Stimulated activated CD4-positive, alpha-beta T cell treated with anti-CD3 and anti-CD28 coated beads, Interleukin-15, amount 100 ng/mL, for 1 hour (primary cell): ENCODE measurements at places on chromosomes 13 and 19.

GRCh38 chr19:47714339-47714738, 1.1 kb downstream of the EHD2 start:
- DNase-seq, result no peak

- no peak for DNase-seq
Observed at GRCh38 chr13:20395061-20395916, 130.4 kb downstream of the CRYL1 start.

DNA sequence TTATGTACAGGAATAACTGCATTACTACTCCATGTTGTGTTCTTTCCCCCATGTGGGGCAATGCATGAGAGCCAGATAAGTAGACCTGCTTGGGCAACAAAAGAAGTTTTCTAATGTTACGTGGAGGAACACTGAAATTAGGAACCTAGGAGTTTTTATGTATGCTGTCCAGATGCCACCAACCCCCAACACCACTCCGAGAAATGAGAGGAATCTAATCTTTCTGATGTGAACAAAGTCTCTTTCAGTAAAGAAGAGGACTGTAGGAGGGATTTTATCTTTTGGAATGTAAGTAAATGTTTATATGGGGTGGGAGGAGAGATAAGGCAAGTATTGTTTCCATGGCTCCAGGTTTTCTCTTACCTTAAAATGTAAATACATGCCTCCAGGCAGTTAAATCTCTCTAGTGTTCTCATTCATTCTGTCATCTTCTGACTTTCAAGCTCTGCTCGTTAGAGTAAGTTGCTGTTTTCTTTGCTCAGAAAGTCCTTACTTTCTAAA, 820.6 kb downstream of the PCDH17 start:
- no peak for DNase-seq

- no peak for DNase-seq
Observed at GRCh38 chr13:48542581-48543341, 9.9 kb upstream of the RCBTB2 start.

DNA sequence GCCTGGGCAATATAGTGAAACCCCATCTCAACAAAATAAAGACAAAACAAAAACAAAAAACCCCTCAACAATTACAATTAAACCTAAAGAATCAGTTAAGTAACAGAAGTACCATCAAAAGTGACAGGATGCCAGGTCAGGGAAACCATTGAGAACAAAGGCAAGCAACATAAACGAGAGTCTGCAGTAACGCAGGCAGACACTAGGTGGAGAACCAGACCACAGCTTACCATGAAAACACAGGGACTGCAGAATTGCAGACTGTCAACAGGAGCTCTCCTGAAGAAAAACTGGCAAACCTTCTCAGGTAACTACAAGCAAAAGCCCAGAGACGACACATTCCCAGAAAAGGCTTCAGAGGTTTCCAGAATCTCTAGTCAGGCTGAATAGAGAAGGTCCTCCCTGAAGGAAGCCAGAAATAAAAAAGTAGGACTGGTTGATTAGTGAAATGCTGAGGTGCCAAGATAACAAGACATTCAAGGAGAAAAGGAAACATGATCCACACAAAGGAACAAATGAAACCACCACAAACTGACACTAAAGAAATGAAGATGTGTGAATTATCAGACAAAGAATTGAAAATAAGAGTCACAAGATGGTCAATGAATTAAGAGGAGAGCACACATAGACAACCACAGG, 2.2 kb upstream of the ZNF665 start:
- peak; percentile 43 for DNase-seq

DNA sequence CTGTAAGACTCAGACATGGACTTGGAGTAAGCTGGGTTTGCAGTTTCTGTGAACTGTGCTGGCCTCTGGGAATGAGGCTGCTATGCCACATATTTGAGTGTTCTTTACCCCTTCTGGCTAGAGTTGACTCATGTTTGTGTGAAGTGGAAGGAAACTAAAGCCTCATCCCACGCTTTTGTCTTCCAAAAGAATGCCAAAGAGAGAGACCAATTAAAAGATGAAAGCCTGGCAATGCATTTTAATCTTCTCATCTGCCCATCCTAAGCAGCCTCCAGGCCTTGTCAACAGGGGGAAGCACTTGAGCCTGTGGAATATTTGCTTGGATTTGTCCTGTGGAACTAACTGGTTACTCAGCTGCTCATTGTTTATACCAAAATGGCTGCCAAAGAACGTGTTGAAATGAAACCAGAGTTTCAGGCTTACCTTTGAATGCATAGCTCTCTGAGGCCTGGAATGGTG, 49.1 kb downstream of the LMO7 start:
- DNase-seq, result no peak

DNA sequence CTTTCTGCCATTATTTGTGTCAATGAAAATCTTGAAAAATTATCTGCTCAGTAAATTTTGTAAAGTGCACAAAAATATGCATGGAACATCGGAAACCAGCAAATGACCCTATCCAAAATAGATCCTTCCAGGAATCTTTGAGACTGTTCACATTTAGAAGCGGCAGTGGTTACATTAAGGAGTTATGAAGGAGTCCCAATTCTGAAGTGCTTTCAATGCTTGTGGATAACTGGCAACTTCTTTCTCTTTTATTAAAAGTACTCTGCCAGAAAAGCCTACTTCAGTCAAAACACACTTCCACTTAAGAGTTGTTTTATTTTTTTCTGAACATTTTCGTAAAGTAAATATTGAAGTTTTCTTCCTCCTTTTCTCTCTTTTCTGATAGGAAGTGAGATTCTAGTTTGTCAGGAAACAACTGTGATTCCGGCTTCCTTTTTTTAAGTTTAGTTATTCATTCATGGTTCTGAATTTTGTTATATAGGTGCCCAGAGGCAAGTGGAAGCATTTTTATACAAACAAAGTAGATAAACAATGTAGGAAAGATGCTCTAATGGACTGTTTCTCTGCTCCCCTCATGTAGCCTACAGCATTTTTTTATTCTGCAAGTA, 83.5 kb downstream of the PCDH9 start:
- DNase-seq, result no peak

DNA sequence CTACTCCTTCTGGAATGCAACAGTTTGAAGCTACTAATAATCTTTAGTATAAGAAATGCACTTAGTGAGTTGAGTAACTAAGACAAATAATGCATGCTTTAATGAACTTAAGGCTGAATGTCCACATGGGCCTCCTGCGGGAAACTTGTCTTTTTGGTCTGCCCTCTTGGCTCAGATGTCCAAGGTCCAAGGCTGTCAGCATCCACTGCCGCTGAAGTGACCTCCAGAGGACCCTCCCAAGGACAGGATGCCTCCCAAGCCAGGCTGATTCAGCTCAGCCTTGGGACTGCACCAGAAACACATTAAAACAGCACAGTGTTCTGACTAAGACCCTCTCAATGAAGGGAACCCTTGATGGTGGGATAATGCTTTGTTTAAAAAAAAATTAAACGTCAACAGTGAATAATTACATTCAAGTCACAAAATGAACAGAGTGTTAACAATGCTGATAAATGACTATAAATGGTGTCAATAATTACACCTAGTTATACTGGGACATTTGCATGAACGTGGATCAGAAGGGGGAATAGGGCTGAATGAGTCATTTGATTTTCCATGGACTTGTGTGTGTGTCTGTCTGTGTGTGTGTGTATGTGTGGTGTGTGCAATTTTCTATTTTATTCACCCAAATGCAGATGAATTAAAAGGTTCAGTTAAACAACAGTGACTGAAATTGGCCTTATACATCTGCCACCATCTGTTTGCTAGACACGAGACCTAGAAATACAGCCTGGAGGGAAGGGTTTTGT, 150.5 kb downstream of the COL4A1 start:
- DNase-seq, result no peak

DNA sequence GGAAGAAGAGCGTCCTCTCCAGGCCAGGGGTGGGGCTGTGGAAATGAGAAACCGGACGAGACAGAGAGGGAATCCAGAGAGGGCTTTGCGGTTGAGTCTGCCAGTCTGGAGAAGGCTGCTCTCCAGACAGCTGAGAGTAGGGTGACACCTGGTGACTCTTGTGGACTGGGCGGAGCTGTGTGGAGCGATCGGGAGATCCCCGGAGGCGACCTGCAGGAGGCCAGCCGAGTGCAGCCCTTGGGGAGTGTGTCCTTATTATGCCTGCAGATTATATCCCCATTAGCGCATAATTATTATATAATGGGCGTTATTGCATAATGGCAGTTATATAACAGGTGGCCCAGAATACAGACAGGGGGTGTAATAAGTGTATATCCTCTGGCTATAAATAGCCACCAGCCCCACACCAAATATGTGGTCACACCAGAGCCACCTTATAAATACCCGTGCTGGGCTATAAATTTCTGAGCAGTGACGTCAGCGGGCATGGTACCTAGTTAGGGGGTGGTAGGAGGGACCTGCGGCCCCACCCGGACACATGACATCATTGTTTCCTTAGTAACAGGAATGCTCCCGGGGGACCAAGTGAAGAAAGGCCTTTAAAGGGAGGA, 41.2 kb downstream of the NFIX start:
- no peak for DNase-seq

- no peak for DNase-seq
Observed at GRCh38 chr13:77362166-77362565, 35.3 kb upstream of the MYCBP2 start.

DNA sequence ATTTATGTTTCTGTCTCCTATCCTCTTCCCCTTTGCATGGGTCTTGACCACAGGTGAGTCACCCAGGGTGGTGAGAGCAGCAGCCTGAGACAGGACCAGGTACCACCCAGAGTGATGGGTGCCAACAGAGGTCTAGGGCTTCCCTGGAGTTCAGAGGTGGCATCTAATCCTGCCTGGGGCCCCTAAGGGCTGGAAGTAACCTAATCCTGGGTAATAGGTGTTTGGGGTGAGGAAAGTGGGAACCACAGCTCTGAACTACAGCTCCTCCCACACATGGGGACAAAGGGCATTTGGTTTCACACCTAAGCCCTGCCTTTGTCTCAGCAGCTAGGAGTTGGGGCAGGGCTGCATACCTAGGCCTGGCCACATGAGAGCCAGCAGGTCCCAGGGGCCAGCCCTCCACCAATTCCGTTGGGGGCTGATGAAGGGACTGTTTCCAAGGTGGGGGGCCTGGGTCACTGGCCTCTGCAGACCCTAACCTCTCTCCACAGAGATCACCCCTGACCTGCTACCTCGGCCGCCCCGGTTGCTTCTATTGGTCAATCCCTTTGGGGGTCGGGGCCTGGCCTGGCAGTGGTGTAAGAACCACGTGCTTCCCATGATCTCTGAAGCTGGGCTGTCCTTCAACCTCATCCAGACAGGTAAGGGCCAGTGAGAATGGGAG, 8.0 kb downstream of the SPHK2 start:
- no peak for DNase-seq

DNA sequence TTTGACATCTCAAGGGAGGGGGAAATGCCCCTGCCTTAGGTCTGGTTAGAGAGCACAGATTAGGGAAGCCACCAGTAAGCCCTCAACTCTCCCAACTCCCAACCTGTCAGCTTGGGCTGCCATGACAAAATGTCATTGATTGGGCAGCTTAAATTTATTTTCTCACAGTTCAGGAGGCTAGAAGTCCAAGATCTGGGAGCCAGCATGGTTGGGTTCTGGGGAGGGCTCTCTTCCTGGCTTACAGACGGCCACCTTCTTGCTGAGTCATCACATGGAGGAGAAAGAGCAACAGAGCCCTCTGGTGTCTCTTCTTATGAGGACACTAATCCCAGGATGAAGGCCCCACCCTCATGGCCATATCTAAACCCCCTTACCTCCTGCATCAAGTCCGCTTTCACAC, 24.2 kb downstream of the C19orf12 start:
- no peak for DNase-seq

- DNase-seq, result no peak
Observed at GRCh38 chr13:99310382-99311031, 3.3 kb upstream of the GPR183 start.

- DNase-seq, result no peak
Observed at GRCh38 chr13:84998681-84999080, 800.5 kb downstream of the SLITRK6 start.

DNA sequence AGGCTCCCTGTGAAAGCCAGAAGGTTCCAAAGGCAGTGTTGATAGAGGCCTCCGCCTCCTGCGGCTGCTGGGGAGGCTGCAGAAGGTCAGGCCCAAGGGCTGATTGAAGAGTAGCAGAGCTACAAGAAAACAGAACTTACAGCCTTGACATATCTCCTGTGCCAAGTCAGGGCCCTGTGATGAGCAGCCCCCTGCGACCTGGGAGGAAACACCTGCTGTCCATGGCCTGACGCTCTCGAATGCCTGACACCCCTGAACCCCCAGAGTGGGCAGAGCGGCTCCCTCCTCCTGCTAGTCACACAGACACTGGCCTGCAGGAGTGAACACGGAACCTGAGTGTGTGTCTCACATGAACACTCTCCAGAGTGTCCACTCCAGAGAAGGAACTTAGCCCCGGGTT, 38.2 kb upstream of the TUBGCP3 start:
- DNase-seq, result no peak

DNA sequence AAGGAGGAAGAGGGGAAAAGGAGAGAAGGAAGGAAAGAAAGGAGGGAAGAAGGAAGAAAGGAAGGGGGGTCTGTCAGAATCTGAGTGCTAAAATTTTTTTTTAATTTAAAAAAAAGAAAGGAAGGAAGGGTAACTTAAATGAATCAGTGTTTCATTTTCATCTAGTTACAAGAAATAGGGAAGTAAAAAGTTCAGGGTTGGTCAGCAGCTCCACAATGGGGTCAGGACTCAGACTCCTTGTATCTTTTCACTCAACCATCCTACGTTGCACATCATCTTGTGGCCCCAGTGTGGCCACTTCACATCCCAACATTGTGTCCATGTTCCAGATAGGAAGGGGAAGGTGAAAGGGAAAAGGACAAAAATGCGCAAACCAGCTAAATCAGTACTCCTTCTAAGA, 14.3 kb upstream of the FNDC3A start:
- DNase-seq, result no peak

DNA sequence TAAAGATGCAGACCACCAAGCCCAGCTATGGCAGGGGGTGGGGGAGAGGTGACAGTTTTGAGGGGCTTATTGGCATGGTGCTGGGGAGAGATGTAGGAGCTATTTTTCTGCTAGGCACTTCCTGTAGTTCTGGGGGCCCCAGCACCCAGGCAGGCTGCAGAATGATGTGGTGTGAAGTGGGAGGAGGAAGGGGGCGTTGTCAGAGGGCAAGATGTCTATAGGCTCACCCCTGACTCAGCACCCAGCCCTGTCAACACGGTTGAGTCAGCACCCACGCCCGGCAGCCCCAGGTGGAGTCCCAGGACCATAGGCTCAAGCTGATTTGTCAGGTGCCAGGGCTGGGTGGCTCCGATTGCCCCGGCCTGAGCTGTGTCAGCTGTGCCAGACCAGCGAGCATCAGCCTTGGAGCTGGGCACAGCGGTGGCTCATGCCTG, 5.8 kb downstream of the KLF2 start:
- DNase-seq, result peak; percentile 84

GRCh38 chr19:48190885-48191284, 20.4 kb downstream of the ZSWIM9 start:
- DNase-seq, result no peak

DNA sequence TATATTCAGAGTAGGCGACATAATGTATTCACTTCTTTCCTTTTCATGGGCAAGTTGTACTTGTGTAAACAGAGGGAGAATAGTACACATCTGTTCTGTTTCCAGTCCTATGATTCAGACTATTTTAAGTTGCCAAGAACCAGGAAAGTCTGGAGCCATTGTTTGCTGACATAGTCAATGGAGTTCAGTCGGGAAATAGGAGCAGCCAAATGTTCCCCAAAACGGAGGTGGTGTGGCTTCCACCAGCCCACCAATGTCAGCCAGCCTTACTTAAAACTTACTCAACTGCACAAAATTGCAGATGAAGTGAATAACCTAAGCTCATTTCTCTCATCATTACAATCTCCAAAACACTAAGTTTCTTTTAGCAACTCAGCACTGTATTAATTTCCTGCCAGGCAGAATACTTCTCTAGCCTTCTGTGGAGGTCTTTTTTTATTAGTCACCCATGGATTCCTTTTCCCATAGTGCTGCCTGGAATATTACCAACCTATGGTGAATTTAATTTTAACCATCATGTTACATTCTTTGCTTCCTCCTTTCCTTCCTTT, 22.3 kb upstream of the CSNK1A1L start:
- no peak for DNase-seq
